ENCODE measurements at places on chromosomes 7 and 10. TPM values are rescaled to one million over a fixed set of nuclear protein-coding genes. Genes with fewer than 3 reads are reported as not detected.

Gene STOX1
- total RNA-seq, result 4.5 TPM

Gene TMEM60
- total RNA-seq, result 20.0 TPM

Gene VIPR2
- total RNA-seq, result 1.2 TPM

Gene PDLIM1
- 93.9 TPM for total RNA-seq

Gene SEC31B
- 18.6 TPM for total RNA-seq

Gene SMKR1
- 0.97 TPM for total RNA-seq

Gene PIP
- total RNA-seq, result not detected

Gene CPED1
- total RNA-seq, result 0.11 TPM

Gene EVX1
- total RNA-seq, result 10.7 TPM

Gene HOXA2
- not detected for total RNA-seq

Gene GATA3
- total RNA-seq, result 42.4 TPM

Gene MSRB2
- 34.9 TPM for total RNA-seq

Gene PDIA4
- total RNA-seq, result 369 TPM

Gene METTL27
- 20.9 TPM for total RNA-seq

Gene SLC26A5
- 0.42 TPM for total RNA-seq

Gene LRRC61
- 0.77 TPM for total RNA-seq

- no peak overlapping the region for H3K4me3 ChIP-seq
- no peaks in the 10 kb centered on the region for H3K36me3 ChIP-seq
- peaks cover 16% of the 10 kb centered on the region for H3K4me1 ChIP-seq
- peaks cover 100% of the 10 kb centered on the region for H3K27me3 ChIP-seq
- H3K27ac ChIP-seq, result no peak overlapping the region
These were observed 15.1 kb upstream of the GATA3 start for GRCh38 chr10:8039321-8039881.

- peaks cover 14% of the 10 kb centered on the region for H3K4me1 ChIP-seq
- DNase-seq, result peak; percentile 42
- H3K4me3 ChIP-seq, result no peak overlapping the region
- H3K27ac ChIP-seq, result no peak overlapping the region
- no peaks in the 10 kb centered on the region for H3K27me3 ChIP-seq
These were observed 23.1 kb upstream of the ZMIZ1 start for GRCh38 chr10:79045566-79046175.

DNA sequence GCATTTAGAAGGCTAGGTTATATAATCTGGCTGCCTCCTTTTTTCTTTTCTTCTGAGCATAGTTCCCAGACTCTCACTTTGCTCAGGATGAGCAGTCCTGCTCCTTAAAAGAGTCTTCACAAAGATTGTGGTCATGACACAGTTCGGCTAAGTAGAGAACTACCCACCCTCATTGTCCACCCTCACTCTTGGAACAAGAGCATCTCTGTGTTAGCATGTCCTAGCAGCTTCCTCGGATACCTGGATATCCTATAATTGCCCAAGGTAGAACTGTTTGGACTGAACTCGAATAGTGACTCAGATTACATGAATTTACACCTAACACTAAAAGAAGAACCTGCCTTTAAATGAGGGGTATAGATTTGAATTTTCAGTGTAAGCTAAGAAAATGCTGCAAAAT, 572.0 kb downstream of the SUGCT start:
- no peak overlapping the region for H3K27ac ChIP-seq
- no peaks in the 10 kb centered on the region for H3K27me3 ChIP-seq
- H3K4me1 ChIP-seq, result no peaks in the 10 kb centered on the region
- no peak overlapping the region for H3K4me3 ChIP-seq
- no peaks in the 10 kb centered on the region for H3K36me3 ChIP-seq

DNA sequence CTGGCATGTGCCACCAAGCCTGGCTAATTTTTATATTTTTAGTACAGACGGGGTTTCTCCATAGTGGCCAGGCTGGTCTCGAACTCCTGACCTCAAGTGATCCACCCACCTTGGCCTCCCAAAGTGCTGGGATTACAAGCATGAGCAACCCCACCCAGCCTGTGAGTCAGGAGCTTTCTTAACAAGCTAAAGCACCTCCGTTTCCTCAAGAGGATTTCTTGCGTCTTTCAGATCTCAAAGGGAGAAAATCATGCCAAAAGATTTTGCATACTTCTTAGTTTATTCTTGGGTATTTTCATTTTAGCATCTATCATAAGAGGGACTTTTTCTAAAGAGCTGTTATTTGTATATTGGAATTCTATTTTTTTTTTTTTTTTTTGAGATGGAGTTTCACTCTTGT, 47.9 kb upstream of the FOXK1 start:
- H3K27me3 ChIP-seq, result peaks cover 10% of the 10 kb centered on the region
- peaks cover 3% of the 10 kb centered on the region for H3K4me1 ChIP-seq
- H3K36me3 ChIP-seq, result no peaks in the 10 kb centered on the region
- DNase-seq, result no peak

- no peaks in the 10 kb centered on the region for H3K36me3 ChIP-seq
- H3K4me1 ChIP-seq, result no peaks in the 10 kb centered on the region
- DNase-seq, result no peak
- peak overlapping the region; percentile 92 for H3K4me3 ChIP-seq
- H3K27me3 ChIP-seq, result no peaks in the 10 kb centered on the region
These were observed 2.2 kb downstream of the KLHL7 start for GRCh38 chr7:23107781-23108180.

DNA sequence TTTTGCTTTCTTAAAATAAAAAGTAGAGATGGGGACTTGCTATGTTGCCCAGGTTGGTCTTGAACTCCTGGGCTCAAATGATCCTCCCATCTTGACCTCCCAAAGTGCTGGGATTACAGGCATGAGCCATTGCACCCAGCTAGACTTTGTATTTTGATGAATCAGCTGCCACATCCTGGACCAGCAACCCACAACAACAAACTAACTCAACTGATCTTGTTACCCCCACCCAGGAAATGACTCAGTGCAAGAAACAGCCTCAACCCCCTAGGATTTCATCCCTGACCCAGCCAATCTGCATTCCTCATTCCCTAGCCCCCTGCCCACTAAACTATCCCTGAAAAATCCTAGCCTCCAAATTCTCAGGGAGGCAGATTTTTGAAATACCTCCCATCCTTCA, 123.8 kb downstream of the IPMK start:
- H3K36me3 ChIP-seq, result no peaks in the 10 kb centered on the region
- H3K27me3 ChIP-seq, result no peaks in the 10 kb centered on the region
- H3K4me3 ChIP-seq, result no peak overlapping the region
- no peak for DNase-seq

GRCh38 chr10:124184208-124184830, 90.9 kb upstream of the CHST15 start:
- H3K36me3 ChIP-seq, result no peaks in the 10 kb centered on the region
- H3K27me3 ChIP-seq, result no peaks in the 10 kb centered on the region
- H3K4me1 ChIP-seq, result no peaks in the 10 kb centered on the region

- no peaks in the 10 kb centered on the region for H3K27me3 ChIP-seq
- no peak for DNase-seq
- H3K4me1 ChIP-seq, result peaks cover 4% of the 10 kb centered on the region
These were observed 69.1 kb downstream of the ZNRF2 start for GRCh38 chr7:30353532-30353931.

GRCh38 chr7:130274983-130275591, 8.4 kb downstream of the CPA2 start:
- no peaks in the 10 kb centered on the region for H3K36me3 ChIP-seq
- H3K27me3 ChIP-seq, result no peaks in the 10 kb centered on the region
- peak; percentile 66 for DNase-seq
- H3K4me1 ChIP-seq, result peaks cover 11% of the 10 kb centered on the region
- no peak overlapping the region for H3K4me3 ChIP-seq
- H3K27ac ChIP-seq, result peak overlapping the region; percentile 50

DNA sequence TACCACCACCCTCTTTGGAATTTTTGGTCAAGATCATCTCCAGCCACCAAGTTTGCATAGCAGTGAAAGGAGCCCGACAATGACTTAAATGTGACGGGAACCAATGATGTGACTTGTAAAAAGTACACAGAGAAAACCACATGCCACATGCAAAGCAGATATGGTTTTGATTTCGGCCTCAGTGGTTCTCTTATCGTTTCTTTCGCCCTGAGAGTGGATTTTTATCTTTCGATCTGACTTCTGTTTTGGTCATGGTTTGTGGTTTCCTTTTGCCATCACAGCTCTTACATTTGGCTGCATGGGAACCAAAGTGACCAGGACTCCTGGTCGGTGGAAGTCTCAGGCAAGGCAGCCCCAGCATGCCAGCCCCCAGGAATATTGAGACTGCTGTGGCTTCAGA, 31.5 kb downstream of the TCF7L2 start:
- no peak for DNase-seq
- H3K4me1 ChIP-seq, result peaks cover 19% of the 10 kb centered on the region
- H3K36me3 ChIP-seq, result peaks cover 54% of the 10 kb centered on the region
- H3K27me3 ChIP-seq, result no peaks in the 10 kb centered on the region
- H3K27ac ChIP-seq, result no peak overlapping the region

- no peaks in the 10 kb centered on the region for H3K27me3 ChIP-seq
- H3K27ac ChIP-seq, result no peak overlapping the region
- peaks cover 3% of the 10 kb centered on the region for H3K4me1 ChIP-seq
- no peak overlapping the region for H3K4me3 ChIP-seq
- DNase-seq, result peak; percentile 71
These were observed 197.6 kb upstream of the FZD1 start for GRCh38 chr7:91066627-91067026.

DNA sequence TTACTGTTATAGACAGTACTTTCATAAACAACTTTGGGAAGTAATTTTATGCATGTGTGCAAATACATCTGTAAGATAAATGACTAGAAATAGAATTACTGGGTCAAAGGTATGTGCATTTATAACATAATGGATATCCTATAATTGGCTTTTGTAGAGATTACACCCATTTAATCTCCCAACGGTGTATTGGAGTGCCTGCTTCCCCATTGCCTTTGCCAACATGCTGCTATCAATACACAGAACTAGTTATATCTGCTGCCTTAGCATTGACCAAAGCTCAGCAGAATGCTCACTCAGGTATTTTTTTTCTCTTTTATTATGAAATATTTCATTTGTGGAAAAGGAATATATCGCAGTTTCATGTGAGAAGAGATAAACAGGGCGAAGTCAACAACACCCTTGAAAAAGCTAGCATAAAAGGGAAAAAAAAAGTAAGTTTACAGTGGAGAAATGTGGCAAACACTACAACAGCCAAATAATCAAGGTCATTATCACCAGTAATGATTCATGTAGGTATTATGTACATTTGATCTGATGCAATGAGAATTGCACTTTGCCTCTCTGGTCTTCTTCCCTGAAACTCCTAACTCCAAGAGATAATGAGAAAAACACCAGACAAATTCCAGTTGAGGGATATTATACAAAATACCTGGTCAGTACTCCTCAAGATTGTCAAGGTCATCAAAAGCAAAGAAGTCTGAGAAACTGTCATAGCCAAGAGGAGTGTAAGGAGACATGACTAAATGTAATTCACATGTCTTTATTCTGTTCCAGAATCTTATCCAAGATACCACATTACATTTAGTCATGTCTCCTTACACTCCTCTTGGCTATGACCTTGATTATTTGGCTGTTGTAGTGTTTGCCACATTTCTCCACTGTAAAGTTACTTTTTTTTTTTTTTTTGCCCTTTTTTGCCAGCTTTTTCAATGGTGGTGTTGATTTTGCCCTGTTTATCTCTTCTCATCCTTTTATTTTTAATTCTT, 36.8 kb downstream of the MARCHF5 start:
- peaks cover 16% of the 10 kb centered on the region for H3K36me3 ChIP-seq
- H3K4me3 ChIP-seq, result no peak overlapping the region
- H3K4me1 ChIP-seq, result peaks cover 4% of the 10 kb centered on the region

- H3K4me1 ChIP-seq, result peaks cover 4% of the 10 kb centered on the region
- no peak overlapping the region for H3K27ac ChIP-seq
- H3K4me3 ChIP-seq, result no peak overlapping the region
- no peaks in the 10 kb centered on the region for H3K27me3 ChIP-seq
- no peak for DNase-seq
These were observed 3.5 kb upstream of the ADIRF start for GRCh38 chr10:86964847-86965190.

GRCh38 chr10:89114846-89115625, 92.1 kb downstream of the CH25H start:
- H3K27me3 ChIP-seq, result no peaks in the 10 kb centered on the region
- H3K36me3 ChIP-seq, result no peaks in the 10 kb centered on the region
- no peak for DNase-seq
- no peak overlapping the region for H3K4me3 ChIP-seq

GRCh38 chr10:131998845-131999681, 17.3 kb upstream of the BNIP3 start:
- DNase-seq, result peak; percentile 79
- H3K36me3 ChIP-seq, result no peaks in the 10 kb centered on the region
- H3K27ac ChIP-seq, result no peak overlapping the region

GRCh38 chr7:100568176-100568895, 5.4 kb downstream of the SAP25 start:
- H3K4me3 ChIP-seq, result no peak overlapping the region
- peak; percentile 51 for DNase-seq
- no peaks in the 10 kb centered on the region for H3K27me3 ChIP-seq
- H3K36me3 ChIP-seq, result peaks cover 27% of the 10 kb centered on the region

DNA sequence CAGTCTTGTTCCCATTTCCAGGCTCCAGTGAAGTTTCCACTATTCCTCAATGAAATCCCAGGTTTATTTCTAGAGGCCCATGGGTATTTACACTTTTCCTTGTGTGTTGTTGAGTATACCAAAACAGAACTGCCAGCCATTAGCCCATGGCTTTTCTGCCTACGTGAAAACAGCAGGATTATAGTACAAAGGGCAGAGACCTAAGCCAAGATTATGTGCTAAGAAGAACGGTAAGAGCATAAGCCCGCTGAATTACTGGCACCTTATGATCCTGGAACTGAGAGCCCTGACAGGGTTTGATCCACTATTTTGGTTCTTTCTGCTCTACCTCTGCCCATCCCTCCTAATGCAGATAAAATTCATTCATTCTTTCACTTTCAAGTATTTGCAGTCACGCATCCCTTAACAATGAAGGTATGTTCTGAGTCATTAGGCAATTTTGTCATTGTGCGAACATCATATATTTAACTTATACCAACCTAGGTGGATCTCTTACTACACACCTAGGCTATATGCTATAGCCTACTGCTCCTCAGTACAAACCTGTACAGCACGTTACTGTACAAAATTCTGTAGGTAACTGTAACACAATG, 16.0 kb downstream of the SEMA3C start:
- no peak overlapping the region for H3K4me3 ChIP-seq
- no peaks in the 10 kb centered on the region for H3K36me3 ChIP-seq
- H3K27me3 ChIP-seq, result no peaks in the 10 kb centered on the region
- H3K4me1 ChIP-seq, result peaks cover 4% of the 10 kb centered on the region
- no peak overlapping the region for H3K27ac ChIP-seq
- DNase-seq, result no peak

DNA sequence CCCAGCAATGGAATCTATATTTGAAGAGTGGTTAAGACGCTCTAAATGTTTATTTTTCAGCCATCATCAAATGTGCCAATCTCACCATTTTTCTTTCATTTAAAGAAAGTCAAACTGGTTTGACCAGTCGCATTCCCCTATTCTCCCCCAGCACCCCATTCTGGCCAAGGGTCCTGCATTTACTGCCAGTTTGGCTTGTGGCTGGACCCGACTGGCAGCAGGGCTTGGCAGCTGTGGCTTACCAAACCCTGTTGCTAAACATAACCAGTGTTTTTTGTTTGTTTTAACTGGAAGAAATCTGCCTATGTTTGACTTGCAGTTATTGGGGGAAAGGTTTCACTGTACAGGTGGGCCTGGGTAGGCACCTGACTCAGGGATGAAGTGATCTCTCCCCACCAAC, 116.3 kb downstream of the CYP26A1 start:
- H3K27me3 ChIP-seq, result no peaks in the 10 kb centered on the region
- H3K36me3 ChIP-seq, result no peaks in the 10 kb centered on the region
- DNase-seq, result no peak
- H3K4me1 ChIP-seq, result no peaks in the 10 kb centered on the region
- H3K27ac ChIP-seq, result no peak overlapping the region

All from endodermal cell (in vitro differentiated cells).